Activated CD4-positive, alpha-beta T cell treated with anti-CD3 and anti-CD28 coated beads for 36 hours (primary cell): ENCODE measurements at places on chromosomes 11 and 22.

- DNase-seq: no peak
Measured at GRCh38 chr11:13333456-13333957, 55.9 kb downstream of the BMAL1 start.

- peak; percentile 93 for DNase-seq
Measured at GRCh38 chr22:24427500-24428164, at the start of gene ADORA2A. Gene ADORA2A (plus strand): TSS chr22:24427599. CDS start chr22:24433405, 5,806 bp downstream.

DNA sequence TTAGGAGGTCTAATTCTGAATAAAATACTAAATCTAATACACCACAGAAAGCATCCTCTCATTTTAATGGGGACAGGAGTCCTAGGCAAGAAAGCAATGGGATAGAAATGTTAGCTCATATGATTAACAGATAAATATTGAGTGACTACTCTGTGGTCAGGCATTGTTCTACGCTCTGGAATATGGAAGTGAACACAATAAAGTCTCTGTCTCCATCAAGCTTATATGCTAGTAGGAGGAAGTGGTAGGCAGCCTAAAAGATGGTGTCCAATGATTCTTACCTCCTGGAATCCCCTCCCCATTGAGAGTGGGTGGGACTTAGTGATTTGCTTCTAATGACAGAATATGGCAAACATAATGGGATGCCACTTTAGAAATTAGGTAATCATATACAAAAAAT is 160.3 kb upstream of the PDGFD start:
- DNase-seq: no peak

DNA sequence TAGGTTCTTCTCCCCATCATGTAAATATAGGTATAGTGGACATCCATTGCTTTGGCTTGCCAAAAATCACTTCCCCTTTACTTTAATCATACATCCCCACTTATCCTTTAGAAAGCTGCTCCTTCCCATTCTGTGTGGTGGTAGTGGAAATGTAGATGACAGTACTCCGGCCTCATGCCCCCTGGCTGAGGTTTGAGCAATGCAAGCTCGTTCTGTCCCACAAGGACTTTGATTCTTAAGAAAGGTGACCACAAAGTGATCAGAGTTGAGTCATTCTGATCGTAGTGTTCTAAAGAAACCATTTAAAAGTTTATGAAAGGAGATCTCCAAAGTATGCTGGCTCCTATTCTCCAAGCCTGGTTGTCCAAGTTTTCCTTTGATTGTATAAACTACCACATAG is 10.9 kb downstream of the TUG1 start:
- no peak for DNase-seq

- DNase-seq: no peak
Measured at GRCh38 chr11:3208272-3208671, 10.3 kb downstream of the MRGPRG start.

GRCh38 chr11:17519061-17519885 is 24.9 kb downstream of the USH1C start:
- no peak for DNase-seq

- no peak for DNase-seq
Measured at GRCh38 chr11:61742391-61742790, 10.0 kb upstream of the MYRF start.

GRCh38 chr22:44775862-44776261 is 23.5 kb downstream of the ARHGAP8 start:
- no peak for DNase-seq

- peak; percentile 75 for DNase-seq
Measured at GRCh38 chr11:61162092-61162941, 1.1 kb upstream of the VPS37C start.

DNA sequence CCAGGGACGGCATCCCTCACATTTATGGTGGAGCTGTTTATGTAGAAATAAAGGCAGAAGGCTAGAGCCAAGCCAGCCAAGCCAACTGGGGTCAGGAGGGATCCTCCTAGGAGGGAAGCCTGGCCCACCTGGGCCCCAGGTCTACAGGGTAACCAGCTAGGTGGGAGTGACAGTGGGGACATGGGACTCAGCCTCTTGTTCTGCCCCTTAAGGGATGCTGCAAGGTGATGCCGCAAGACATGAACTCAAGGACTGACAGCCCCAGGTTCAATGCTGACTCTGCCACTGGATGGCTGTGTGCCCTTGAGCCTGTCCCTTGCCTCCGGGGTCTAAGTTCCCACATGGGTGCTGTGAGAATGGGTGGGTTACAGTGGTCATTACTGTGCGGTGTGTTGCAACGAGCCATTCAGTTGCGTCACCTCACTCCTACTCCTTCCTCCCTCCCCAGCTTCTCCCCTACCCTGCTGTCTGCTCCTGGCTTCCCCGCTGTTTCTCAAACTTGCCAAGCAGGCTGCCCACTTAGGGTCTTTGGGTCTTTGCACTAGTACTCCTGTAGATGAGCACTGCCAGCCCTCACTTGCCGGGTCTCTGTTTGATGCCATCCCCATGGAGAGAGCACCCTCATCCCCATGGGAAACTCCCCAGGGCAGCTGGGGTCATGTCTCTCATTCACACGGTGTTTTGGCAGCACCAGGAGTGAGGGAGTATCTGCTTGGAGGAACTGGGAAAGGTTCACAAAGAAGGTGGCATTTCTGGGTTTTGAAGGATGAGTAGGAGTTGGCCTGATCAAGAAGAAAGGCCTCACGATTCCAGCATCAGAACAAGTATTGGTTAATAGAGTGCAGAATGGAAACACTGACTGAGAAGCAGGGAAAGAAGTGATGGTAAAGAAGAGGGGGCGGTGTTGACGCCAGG is 43.0 kb upstream of the RTL6 start:
- no peak for DNase-seq

DNA sequence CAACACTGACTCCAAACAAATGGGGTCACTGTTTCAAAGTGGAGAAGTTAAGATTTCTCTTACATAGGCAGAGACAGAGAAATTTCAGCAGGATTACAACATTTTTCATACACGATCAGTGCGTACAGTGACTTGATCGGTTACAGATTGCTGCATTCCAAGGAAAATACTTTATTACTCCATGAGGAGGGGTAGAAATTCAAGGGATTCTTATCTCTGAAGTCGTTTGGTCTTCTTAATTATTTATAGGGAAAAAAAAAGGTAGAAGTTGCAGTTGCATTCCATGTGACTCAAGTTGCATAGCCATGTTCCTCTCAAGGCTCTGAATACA is 10.7 kb upstream of the SMIM38 start:
- no peak for DNase-seq

DNA sequence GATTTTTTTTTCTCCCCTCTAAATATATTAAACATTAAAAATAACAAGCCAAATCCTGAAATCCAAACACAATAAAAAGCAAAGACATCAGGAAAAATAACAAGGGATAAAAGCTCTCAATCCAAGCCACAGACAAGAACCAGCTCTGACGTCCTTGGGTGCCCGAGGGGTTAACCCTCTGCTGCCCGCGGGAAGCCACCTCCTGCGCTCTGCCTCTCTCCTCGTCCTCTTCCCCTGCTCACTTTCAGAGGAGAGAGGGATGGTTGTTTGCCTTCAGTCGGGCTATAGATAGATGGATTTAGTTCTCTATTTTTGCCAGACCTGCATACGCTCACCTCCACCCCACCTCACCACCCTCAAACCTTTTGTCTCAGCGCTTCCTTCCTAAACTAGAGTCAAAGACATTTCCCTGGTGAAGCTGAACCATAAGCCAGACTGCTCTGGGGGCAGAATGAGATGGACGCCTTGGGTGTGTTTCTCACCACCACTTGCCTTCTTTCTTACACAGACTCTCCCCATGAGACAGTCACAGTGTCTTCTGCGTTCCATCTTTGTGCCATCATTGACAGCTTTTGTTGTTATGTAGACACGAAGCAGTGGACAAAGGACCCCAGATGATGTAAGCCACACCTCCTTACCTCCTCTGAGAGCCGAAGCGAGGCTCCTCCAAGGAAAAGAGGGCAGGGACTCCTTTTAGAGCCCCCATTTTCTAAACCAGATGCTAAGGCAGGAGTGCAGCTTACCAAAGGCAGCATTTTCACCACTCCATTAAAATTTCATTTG is 142.5 kb upstream of the HSD17B12 start:
- DNase-seq: no peak

- no peak for DNase-seq
Measured at GRCh38 chr11:8501836-8502235, 92.2 kb downstream of the STK33 start.

- DNase-seq: no peak
Measured at GRCh38 chr11:45091563-45092403, 54.7 kb upstream of the PRDM11 start.
